Adrenal gland (tissue), 19 donors: ENCODE measurements at places on chromosomes 7 and 10. TPM values are rescaled to one million over a fixed set of nuclear protein-coding genes. Genes with fewer than 3 reads are reported as not detected.

DNA sequence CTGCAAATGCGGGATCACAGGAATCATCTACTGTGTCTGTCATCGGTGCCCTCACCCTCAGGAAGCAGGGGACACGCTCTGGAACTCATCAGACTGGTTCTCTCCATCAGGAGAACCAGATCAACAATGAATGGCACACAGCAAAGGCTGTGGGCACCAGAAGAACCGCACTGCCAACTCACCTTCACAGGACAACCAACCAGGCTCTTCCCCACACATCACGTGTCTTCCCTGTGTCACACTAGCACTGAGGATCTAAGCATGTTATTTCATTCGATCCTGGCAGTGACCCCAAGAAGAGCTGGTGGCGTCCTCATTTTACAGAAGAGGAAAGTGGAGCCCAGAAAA lies 106.1 kb downstream of the TNS3 start:
- DNase-seq = no peak

GRCh38 chr7:2251381-2251780 lies 9.4 kb downstream of the NUDT1 start:
- no peak for DNase-seq

- no peak for DNase-seq
Observed at GRCh38 chr10:34581801-34582532, 233.1 kb downstream of the PARD3 start.

GRCh38 chr10:129840196-129840590 lies 123.9 kb downstream of the EBF3 start:
- no peak for DNase-seq

DNA sequence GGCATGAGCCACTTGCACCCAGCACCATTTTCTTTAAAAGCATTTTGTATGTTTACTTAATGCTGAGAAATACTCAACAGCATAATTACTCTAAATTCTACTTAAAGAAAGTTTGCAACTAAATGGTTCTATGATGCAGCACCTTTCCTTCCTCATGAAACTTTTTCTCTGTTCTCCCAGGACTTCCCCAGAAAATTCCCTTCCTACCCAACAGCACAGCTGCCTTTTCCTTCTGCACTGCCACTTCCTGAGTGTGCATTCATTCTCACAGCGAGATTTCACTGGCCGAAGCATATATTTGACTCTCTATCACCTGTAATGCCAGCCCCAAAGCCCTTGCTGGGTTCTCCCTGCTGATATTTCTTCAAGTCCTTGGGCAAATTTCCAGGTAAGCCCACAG lies 41.5 kb upstream of the DGKI start:
- DNase-seq = no peak

CACNA2D1 gene
- 12.9 TPM for polyA plus RNA-seq

MMD2 gene
- polyA plus RNA-seq = not detected

PPP1R3C gene
- polyA plus RNA-seq = 7.8 TPM

NME8 gene
- 0.64 TPM for polyA plus RNA-seq

ASB15 gene
- polyA plus RNA-seq = not detected

VSTM4 gene
- polyA plus RNA-seq = 57.1 TPM

SPDYE6 gene
- polyA plus RNA-seq = not detected

PDK4 gene
- polyA plus RNA-seq = 79.4 TPM

MYO1G gene
- 1.0 TPM for polyA plus RNA-seq
